ENCODE measurements at places on chromosomes 12 and 14.

GRCh38 chr12:113831476-113831875 is 134.6 kb downstream of the RBM19 start:
- H3K4me1 ChIP-seq = peaks cover 4% of the 10 kb centered on the region
- H3K36me3 ChIP-seq = peaks cover 17% of the 10 kb centered on the region
- H3K27ac ChIP-seq = no peak overlapping the region

DNA sequence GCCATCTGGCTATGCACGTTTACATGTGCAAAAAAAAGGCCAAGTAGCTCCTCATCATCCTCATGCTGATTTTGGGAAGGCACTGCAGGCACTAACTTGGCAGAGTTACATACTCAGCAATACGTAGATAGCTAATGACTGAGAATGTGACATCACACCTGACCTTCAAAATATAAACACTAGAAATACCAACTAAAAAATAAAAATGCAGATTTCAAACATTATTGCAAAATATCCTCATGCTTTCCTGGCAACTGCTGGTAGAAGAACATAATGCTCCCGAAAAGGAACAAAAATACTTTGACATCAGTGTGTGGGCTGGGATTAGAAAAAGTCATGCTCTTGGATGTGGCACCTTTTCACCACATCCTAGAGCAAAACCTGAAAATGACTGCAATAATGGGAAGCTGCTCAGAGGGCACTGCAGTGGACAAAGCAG is 153.2 kb upstream of the ABCD2 start:
- no peak overlapping the region for H3K4me3 ChIP-seq
- H3K36me3 ChIP-seq = no peaks in the 10 kb centered on the region
- H3K27ac ChIP-seq = no peak overlapping the region
- no peak for DNase-seq
- H3K4me1 ChIP-seq = no peaks in the 10 kb centered on the region
- H3K27me3 ChIP-seq = no peaks in the 10 kb centered on the region

- peaks cover 10% of the 10 kb centered on the region for H3K36me3 ChIP-seq
- no peak overlapping the region for H3K27ac ChIP-seq
- no peaks in the 10 kb centered on the region for H3K27me3 ChIP-seq
- peaks cover 76% of the 10 kb centered on the region for H3K4me1 ChIP-seq
- H3K4me3 ChIP-seq = no peak overlapping the region
Measured at GRCh38 chr14:102194856-102195255, 55.2 kb downstream of the WDR20 start.

DNA sequence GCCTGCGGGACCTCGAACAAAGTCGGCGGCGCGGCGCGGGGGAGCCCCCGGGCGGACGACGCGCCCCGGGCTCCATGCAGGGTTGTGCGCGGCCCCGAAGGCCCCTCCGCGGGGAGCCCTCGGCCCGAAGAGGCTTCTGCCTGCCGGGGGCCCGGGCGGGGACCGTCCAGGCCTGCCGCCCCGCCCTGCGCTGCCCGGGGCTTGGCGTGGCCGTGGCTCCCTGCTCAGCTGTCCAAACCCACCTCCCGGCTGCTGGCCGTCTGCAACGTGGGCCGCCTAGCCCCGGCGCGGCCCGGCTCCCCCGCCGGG is 670 bp downstream of the DYRK2 start:
- peak; percentile 54 for DNase-seq
- H3K27ac ChIP-seq = no peak overlapping the region
- peaks cover 54% of the 10 kb centered on the region for H3K4me1 ChIP-seq
- no peaks in the 10 kb centered on the region for H3K27me3 ChIP-seq
- H3K36me3 ChIP-seq = peaks cover 18% of the 10 kb centered on the region

GRCh38 chr12:124774054-124774461 is 89.6 kb downstream of the SCARB1 start:
- no peaks in the 10 kb centered on the region for H3K36me3 ChIP-seq
- H3K27ac ChIP-seq = no peak overlapping the region
- no peak overlapping the region for H3K4me3 ChIP-seq
- peaks cover 27% of the 10 kb centered on the region for H3K4me1 ChIP-seq
- peaks cover 5% of the 10 kb centered on the region for H3K27me3 ChIP-seq

DNA sequence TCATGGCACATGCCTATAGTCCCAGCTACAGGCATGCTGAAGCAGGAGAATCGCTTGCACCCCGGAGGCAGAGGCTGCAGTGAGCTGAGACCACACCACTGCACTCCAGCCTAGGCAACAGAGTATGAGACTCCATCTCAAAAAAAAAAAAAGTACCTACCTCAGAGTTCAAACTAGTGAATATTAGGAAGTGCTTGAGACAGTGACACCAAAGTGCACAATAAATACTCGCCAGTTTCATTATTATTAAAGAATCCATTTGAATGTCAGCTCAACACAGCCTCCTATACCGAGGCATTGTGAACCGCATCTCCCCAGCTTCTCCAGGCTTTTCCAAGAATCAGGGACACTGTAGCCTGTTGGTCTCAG is 5.0 kb downstream of the GAPDH start:
- H3K36me3 ChIP-seq = no peaks in the 10 kb centered on the region
- no peaks in the 10 kb centered on the region for H3K27me3 ChIP-seq
- peaks cover 14% of the 10 kb centered on the region for H3K4me1 ChIP-seq
- H3K4me3 ChIP-seq = no peak overlapping the region
- peak overlapping the region; percentile 3 for H3K27ac ChIP-seq

DNA sequence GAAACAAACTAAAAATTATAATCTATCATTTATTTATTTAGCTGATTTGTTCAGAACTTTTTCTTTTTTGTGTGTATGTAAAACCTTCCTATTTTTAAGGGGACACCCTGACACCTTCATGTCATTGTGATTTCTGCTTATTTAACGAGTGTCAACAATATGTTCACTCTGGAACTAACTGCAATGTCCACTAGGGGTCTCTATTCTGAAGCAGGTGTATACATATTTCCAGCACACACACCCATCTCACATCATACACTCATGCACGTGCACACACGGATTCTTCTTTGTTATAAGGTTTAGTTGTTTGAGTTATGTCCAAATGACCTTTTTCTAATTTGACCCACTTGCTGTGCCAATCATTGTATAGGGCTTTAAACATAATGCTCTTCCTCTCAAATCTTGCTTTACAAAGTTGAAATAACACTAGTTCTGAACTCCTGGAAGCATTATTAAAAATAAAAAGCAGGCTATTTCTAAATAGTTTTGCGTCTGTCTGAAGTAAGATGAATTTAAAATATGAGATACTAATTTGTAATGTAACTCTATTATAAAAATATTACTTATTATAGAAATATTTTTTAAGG is 15.5 kb downstream of the E2F7 start:
- no peaks in the 10 kb centered on the region for H3K36me3 ChIP-seq
- DNase-seq = no peak
- peaks cover 3% of the 10 kb centered on the region for H3K4me1 ChIP-seq
- H3K4me3 ChIP-seq = no peak overlapping the region
- H3K27ac ChIP-seq = no peak overlapping the region

GRCh38 chr14:71060825-71061455 is 153.7 kb downstream of the PCNX1 start:
- H3K27ac ChIP-seq = no peak overlapping the region
- no peaks in the 10 kb centered on the region for H3K27me3 ChIP-seq
- H3K36me3 ChIP-seq = peaks cover 75% of the 10 kb centered on the region
- no peak for DNase-seq
- H3K4me3 ChIP-seq = no peak overlapping the region

Data from naive thymus-derived CD8-positive, alpha-beta T cell (primary cell).